Activated T-cell treated with anti-CD3 and anti-CD28 coated beads for 4 hours (primary cell): ENCODE measurements at places on chromosomes 5 and 9.

GRCh38 chr5:157282150-157282549 is 16.2 kb downstream of the CYFIP2 start:
- no peak for DNase-seq

- DNase-seq: no peak
Measured at GRCh38 chr5:54659700-54660131, 142.2 kb downstream of the SNX18 start.

DNA sequence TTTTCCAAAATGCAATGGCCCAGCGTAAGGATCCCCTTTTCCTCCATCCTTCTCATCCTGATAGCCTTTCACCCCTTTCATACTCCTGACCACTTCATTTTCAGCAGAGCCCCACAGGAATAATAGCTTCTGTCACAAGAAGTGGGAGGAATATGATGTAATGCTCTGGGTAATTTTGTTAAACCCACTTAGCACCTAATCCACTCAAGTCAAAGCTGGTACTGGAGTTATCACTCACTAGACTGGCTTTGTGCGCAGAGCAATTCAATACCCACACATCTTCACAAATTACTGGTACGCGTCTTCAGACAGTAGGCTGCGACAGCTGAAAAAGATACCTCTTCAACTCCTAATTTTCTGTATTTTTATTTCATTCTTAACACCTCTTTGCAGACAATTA is 2232.8 kb upstream of the WWC1 start:
- no peak for DNase-seq

GRCh38 chr5:64784451-64785025 is 15.8 kb downstream of the CWC27 start:
- DNase-seq: peak; percentile 61

GRCh38 chr9:135086597-135087488 is 625 bp upstream of the OLFM1 start:
- DNase-seq: no peak

GRCh38 chr5:126462239-126463014 is 39.2 kb downstream of the GRAMD2B start:
- DNase-seq: no peak

DNA sequence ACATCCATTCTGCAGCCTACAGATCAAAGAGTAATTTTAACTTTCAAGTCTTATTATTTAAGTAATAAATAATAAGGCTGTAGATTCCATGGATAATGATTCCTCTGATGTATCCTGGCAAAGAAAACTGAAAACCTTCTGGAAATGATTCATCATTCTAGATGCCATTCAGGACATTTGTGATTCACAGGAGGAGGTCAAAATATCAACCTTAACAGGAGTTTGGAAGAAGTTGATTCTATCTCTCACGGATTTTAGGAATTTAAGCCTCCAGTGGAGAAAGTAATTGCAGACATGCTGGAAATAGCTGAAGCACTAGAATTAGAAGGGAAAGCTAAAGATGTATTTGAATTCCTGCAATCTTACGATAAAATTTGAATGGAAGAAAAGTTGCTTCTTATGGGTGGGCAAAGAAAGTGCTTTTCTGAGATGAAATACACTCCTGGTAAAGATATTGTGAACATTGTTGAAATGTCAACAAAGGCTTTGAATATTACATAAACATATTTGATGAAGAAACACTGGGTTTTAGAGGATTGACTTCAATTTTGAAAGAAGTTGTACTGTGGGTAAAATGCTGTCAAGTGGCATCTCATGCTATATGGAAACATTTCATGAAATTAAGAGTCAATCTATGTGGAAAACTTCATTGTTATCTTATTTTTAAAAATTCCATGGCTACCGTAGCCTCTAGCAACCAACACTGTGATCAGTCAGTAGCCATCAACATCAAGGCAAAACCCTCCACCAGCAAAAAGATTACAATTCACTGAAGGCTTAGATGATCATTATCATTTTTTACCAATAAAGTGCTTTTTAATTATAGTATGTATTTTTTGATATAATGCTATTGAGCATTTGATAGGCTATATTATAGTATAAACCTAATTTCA is 1141.0 kb downstream of the CDH12 start:
- no peak for DNase-seq

DNA sequence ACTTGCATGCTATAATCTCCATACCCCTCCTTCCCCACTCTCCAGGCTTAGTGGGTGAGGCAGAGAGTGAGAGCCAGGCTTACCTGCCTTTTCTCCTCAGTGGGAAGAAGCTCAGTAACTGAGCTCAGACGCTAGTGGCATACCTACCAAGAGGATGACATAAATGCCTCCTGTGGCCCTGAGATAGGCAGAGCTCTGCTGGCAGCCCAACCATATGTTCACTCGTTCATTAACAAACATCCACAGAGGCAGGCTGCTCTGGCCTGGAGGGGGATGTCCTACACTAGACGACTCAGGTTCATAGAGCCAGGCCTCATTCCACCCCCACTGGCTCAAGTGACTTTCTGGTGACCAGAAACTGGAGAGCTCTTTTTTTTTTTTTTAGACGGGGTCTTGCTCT is 81.3 kb downstream of the THBS4 start:
- no peak for DNase-seq

DNA sequence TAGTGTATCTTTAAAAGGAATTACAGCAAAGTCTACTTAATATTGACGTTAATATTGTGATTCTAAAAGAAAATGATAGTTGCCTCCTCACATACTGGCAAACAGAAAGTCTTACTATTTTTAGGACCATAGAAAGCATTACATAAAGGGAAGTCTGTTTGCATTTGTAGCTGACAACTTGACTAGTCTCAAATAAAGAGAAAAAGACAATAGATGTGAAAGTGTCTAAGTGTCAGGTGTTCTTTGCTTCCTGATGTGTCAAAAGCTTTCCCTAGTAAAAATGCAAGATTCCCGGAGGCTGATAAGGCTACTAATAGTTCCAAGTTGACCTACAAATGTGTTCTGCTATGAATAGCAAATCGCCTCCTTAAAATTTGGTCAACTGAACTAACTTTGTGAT is 259.7 kb downstream of the CDH10 start:
- DNase-seq: no peak

GRCh38 chr5:179914032-179914755 is 6.5 kb upstream of the TBC1D9B start:
- no peak for DNase-seq

DNA sequence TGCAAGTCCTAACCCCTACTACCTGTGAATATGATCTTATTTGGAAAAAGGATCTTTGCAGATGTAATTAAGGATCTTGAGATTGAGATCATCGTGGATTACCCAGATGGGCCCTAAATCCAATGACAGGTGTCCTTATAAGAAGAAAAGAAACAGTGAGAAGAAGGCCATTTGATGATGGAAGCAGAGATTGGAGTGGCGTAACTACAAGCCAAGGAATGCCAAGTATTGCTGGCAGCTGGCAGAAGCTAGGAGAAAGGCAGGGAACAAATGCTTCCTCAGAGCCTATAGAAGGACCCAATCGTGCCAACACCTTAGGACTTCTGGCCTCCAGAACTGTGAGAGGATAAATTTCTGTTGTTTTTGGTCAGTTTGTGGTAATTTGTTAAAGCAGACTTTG is 70.1 kb upstream of the PALM2AKAP2 start:
- DNase-seq: no peak

DNA sequence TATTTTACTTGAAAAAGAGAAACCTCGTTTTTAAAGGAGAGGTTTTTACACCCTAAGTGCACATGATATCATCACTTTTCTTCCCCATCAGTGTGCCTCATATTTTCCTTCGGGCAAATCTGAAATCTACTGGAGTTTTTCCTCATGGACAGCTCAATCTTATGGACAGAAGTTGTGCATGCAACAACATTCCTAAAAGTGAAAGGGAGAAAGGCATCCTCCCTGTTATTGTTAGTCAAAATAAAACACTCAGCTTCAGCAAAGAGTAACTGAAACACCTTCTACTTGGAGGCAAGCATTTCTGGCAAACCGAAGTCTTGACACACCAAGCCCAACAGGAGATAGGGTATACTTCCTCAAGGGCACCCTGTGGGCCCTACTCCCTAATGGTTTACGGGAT is 217.9 kb downstream of the BNC2 start:
- DNase-seq: no peak

- no peak for DNase-seq
Measured at GRCh38 chr9:110919609-110920008, 118.7 kb downstream of the LPAR1 start.

DNA sequence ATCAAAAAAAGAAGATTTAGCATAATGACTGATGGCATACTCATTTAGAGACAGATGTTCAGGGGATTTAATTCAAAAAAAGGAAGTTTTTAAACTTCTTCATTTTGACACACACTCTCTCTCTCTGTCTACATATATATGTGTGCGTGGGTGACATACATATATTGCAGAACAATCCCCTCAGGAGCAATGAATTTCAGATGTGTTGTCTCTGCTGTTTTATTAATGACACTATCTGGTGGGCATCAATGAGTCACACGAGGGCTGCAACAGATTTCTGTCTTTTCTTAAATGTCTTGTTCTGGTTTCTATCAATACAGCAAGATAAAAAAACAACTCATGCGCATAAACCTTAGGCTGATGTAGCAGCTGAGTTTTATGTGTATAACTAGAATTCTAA is 123.5 kb upstream of the SLCO6A1 start:
- DNase-seq: no peak

DNA sequence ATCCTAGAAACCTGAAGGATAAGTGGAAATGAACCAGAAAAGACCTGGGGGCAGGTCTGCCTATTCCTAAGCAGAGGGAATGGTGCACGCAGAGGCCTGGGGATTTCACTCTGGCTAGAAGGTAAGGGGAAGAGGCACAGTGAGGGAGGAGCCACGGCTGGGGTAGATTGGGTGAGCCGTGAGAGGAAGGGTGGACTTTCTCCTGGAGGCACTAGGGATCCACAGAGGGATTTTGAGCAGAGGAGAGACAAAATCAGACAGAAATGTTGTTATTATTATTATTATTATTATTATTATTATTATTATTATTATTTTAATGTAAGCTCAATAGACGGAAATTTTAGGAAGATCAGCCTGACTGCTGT is 3.0 kb upstream of the ADGRD2 start:
- DNase-seq: no peak

- DNase-seq: peak; percentile 63
Measured at GRCh38 chr5:53095931-53096525, 13.5 kb downstream of the MOCS2 start.

DNA sequence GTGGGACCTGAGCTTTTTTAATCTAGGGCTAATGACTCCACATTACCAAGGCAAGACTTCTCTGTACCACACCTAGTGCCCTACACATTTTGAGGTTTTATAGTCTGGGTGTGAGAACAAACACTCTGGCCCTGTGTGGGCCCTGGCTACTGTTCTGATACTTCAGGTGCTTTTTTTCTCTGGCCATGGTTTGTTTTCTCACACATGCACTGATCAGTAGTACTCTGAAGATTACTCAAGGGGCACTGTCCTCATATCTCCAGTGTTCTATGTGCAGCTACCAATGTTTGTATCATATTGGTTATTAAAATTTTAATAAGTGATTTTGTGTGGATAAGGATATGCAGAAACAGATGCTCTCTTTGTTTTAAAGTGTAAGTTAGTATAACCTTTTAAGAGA is 5.9 kb upstream of the C9orf40 start:
- no peak for DNase-seq

- no peak for DNase-seq
Measured at GRCh38 chr9:88197781-88198340, 59.6 kb upstream of the SPATA31C2 start.

DNA sequence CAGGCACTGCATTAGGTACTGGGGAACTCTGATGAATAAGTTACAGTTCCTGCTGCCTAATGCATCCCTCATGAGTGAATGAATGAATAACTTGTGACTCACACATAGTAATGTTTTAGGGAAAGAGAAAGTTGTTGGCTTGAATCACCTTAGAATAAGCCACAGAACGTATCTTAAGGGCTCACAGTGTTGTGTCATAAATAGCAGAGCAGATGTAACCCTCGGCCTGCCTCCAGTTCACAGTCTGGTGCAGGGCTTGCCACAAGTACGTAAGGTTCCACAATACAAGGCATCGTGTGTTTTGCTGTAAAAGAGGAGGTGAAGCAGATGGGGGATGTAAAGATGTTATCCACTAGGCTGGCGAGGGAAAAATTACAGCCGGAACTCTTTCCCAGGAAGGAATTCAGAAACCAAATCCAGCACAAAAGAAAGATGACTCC is 218.7 kb downstream of the TRPM3 start:
- DNase-seq: no peak

DNA sequence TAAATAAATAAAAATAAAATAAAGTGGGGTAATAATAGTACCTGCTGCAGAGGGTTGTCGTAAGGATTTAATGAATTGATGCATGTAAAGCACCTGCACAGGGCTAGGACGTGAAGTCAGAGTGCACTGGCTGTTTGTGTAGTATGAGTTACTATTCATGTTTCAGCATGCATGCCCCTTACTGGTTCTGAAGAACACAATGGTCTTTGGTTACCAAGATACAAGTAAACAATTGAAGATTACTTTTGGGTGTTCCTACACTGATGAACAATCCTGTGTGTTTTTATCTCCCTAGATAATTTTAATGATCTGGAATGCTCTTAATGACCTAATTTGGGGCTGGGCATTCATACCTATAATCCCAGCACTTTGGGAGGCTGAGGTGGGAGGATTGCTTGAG is 23.2 kb upstream of the PRRC2B start:
- no peak for DNase-seq

DNA sequence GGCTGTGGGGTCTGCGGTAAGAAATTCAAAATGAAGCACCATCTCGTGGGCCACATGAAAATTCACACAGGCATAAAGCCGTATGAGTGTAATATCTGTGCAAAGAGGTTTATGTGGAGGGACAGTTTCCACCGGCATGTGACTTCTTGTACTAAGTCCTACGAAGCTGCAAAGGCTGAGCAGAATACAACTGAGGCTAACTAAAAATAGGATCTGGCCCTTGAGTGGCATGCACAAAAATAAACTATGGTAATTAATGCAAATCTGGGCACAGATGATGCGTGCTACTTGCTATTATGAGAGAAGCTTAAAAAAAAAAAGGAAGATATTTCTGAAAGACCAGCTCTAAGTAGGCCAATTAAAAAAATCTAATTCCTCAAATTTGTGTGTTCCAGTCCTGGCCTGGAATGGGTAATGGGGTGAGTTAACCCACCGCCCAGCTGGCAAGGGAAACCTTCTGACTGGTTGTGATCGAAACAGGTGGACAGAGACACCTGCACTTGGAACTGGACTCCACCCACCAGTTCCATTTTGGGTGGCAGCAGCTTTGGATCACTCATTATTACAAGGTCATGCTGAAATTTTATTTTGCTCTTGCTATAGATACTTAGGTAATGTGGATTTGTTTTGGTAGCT is 26.6 kb upstream of the ZBTB34 start:
- DNase-seq: no peak
